ENCODE measurements at places on chromosomes 11 and 22.

GRCh38 chr11:119650251-119650650 is 78.7 kb downstream of the NECTIN1 start:
- DNase-seq: no peak

- no peak for DNase-seq
These were observed 65.2 kb upstream of the CTSC start for GRCh38 chr11:88402784-88403183.

GRCh38 chr11:63783925-63784592 is 15.5 kb upstream of the ZFTA start:
- no peak for DNase-seq

GRCh38 chr11:44483919-44484610 is 81.4 kb upstream of the CD82 start:
- no peak for DNase-seq

DNA sequence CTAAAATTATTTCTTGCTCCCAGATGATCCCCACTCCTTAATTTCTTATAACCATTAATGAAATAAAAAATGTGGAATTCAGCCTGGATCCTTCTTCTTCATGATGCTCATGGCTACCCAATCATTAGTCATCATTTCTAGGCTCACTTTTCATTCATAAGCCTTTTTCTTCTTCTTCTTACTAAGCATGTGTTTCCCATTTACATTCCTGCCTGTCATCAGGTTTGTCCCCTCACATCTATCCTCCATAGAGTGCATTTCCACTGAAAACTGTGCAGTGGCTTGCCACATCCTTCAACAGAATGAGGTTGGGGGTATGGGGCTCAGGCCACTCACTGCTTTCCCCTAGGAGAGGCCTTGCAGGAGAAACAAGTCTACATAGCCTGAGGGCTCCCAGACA is 35.8 kb upstream of the NTM start:
- no peak for DNase-seq

- no peak for DNase-seq
These were observed 8.4 kb downstream of the OR9G4 start for GRCh38 chr11:56740107-56740506.

GRCh38 chr11:27353593-27354358 is 9.2 kb downstream of the CCDC34 start:
- no peak for DNase-seq

DNA sequence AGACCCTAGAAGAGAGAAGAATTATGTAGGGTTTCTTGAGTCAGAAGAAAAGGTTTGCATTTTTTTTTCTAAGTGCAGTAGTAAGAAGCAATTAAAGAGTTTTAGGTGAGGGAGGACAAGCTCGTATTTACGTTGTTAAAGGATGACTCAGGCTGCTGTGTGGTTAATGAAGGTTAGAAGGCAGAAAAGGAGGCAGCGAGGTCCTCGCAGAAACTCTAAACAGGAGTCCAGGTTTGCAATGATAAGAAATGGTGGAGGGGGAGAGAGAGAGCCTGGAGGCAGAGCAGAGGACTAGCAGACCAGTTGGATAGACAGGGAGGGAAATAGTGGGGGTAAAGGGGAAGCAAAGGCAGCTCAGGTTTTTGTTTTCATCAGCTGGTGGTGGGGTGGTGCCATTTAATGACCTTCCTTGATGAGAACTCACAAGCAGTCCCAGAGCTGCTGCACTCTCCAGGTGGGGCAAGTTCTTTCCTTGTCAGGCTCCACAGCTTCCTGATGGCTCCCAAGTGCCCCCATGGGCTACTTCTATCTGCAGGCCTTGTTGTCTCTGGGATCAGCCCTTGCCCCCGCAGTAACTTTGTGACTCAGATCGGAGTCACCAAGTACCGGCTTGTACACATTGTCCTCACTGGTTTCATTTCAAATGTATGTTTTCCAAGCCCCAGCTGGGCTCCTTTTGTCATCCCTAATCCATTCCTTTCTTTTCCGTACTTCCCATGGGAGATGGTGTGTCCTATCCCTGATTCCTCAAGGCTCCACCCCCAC is 8.3 kb upstream of the INSC start:
- no peak for DNase-seq

DNA sequence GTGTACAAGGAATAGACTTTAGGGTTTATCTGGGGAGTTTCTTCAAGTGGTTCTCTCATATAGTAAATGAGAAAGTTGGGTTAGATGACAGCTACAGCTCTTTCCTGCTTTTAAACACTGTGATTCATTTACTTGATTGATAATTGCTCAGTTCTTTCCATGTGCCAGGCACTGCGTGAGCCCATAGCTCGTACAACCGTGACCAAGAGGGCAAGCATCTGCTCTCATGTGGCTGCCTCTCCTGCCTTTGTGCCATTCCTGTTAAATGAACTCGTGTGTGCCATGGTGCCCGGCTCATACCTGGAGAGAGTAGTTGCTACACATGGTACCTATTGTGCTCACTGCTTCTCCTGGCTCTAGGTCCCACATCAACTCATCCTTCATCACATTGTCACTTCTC is 206.3 kb downstream of the SNX19 start:
- no peak for DNase-seq

DNA sequence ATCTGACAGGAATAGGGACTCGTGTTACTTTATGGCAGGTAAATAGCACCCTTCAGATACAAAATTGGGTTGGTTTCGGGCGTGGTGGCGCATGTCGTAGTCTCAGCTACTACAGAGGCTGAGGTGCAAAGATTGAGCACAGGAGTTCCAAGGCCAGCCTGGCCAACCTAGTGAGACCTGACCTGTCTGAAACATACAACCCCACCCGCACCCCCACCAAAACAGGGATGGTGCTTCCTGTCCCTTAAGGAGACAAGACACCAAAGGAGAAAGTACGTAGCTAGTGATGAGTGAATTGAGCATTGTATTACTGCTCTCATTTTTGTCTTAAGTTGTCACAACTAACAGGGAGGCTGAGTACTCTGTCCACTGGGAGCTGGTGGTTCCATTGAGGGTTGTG is 14.1 kb downstream of the RBM4 start:
- DNase-seq: no peak
